ENCODE measurements at places on chromosomes 6 and 20. TPM values are rescaled to one million over a fixed set of nuclear protein-coding genes. Genes with fewer than 3 reads are reported as not detected.

MAS1 gene
- not detected for total RNA-seq

DNA sequence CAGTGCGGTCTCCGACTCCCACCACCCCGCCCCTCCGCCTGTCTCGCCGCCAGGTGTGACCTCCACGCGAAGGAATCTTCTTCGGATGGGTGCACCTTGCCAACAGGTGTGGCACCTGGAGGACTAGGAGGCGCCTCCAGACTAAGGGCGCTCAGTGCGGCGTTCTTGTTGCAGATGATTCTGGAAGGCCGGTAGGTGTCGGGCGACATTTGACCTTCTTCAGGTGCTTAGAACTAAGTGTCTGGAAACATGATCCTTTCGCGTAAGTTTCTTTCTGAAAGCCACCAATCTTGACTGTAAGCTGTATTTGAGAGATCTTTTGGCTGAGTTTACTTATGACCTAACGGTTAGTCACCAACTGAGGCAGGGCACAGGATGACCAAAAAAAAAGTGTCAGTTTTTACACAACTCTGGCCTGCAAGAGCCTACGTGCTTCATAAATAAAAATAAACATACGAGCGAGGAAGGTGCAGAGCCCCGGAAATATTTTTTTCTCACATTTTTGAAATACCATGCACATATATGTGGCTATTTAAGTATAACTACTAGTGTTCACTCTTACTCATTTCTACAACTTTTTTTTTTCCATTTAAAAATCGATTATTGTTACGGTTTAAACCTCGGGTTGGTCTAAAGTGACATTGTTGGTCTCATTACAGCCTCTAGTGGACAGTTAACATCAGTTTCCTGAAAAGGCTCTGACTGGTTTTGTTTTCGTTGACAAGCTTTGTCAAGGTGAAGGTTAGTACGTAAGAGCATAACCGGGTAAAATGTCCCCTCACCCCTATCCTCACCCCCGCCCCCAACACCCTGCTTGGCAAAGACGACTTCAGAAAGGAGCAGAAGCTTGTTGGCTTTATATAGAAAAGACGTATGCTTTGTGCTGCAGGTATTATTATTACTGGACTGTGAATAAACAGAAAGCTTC, 1.6 kb upstream of the ATXN1 start:
- peak; percentile 98 for DNase-seq

CABLES2 gene
- 19.9 TPM for total RNA-seq

- no peak for DNase-seq
These were observed 451.6 kb downstream of the UTRN start for GRCh38 chr6:144736763-144737162.

GRCh38 chr20:22379472-22379871, 204.9 kb downstream of the FOXA2 start:
- peak; percentile 95 for DNase-seq

DNA sequence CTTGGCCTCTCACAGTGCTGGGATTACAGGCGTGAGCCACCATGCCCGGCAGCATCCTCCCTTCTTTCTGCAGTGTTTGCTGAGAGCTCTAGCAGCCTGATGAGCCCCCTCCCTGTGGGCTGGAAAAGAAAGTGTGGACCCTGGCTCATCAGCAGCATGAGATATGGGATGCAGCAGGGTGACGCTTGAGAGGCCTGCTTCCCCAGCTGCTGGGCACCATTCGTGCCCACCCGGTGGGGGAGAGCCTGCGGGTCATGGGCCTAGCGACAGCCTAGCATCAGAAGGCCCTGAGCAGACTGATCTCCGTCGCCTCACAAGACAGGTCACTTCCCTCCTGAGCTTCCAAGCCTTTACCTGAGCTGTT, 16.0 kb upstream of the CCDC167 start:
- DNase-seq, result no peak

C6orf163 gene
- not detected for total RNA-seq

- no peak for DNase-seq
These were observed 26.4 kb upstream of the PHACTR3 start for GRCh38 chr20:59577809-59578435.

GRCh38 chr6:42042108-42042507, 8.2 kb upstream of the TAF8 start:
- DNase-seq, result no peak

- DNase-seq, result peak; percentile 45
These were observed 104.9 kb upstream of the TSHZ2 start for GRCh38 chr20:52867305-52867704.

- no peak for DNase-seq
These were observed 3.2 kb downstream of the BACH2 start for GRCh38 chr6:90293319-90293953.

- no peak for DNase-seq
These were observed 131.1 kb downstream of the OLIG3 start for GRCh38 chr6:137362878-137363804.

All from M059J (cell line).